Heart right ventricle (tissue), 16 donors: ENCODE measurements at places on chromosomes 7 and 10. TPM values are rescaled to one million over a fixed set of nuclear protein-coding genes. Genes with fewer than 3 reads are reported as not detected.

SOSTDC1 gene
- total RNA-seq: not detected

TUBB8 gene
- total RNA-seq: not detected

DLG5 gene
- total RNA-seq: 11.6 TPM

STEAP1 gene
- total RNA-seq: 0.93 TPM

GRCh38 chr10:125479059-125479458 is 203.9 kb downstream of the TEX36 start:
- no peak for DNase-seq

DNA sequence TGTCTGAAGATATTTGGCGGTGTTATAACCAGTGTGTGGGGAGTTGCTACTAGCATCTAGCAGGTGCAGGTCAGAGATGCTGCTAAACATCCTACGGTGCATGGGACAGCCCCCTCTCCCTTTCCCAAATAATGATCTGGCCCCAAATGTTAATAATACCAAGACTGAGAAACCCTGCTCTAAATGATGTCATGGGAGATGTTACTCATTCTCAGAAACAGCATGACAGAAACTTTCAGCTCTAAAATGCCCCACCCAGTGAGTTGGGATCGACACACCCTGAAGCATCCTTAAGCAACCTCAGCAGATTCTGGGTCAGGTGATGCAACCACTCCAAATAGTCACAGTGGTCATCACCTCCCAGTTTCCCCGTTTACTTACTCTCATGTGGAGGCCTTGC is 108.8 kb upstream of the MPP7 start:
- DNase-seq: no peak
